ENCODE measurements at places on chromosomes 1 and 21.

- no peak for DNase-seq
Measured at GRCh38 chr21:37348664-37349063, 17.9 kb upstream of the DYRK1A start.

DNA sequence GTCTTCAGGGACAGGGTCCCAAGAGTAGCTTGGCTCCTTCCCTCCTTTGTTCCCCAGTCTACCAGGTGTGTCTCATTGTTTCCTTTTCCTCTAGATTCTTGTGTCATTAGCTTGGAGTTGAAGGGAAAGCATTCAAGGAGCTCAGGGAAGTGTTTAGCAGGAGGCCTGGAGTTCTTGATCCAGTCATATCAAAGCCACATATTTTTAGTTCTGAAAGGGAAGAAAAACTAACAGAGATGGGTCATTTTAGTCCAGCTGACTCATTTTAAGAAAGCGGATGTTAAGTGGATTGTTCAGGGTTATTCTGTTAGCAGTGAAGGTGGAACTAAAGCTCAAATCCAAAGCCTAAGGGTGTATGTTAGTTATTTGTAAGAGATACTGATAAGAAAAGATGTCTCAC is 721 bp downstream of the C1orf54 start:
- no peak for DNase-seq

DNA sequence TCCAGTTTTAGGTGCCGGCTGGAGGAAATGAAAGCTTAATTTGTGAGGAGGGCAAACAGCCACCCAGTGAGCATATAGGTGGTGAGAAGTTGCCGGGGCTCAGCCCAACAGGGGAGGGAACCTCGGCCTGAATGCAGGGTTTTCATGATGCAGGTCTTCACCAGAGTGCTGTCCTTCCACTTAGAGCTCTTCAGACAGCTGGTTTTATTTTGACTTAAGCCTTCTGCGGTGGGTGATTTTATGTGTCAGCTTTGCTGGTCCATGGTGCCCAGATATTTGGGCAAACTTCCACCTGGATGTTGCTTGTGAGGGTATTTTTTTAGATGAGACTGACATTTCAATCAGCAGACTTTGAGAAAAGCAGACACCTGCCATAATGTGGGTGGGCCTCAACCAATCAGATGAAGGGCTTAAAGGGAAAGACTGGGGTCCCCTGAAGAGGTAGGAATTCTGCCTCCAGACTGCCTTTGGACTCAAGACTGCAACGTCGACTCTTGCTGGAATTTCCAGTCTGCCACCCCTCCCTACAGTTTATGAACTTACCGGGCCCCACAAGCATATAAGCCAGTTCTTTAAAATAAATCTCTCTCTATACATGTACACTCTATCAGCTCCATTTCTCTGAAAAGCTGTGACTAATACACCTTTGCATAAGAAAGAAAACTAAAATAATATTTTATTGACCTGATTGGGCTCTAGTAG is 72.8 kb downstream of the RHOU start:
- no peak for DNase-seq

- DNase-seq, result no peak
Measured at GRCh38 chr1:182978151-182978853, 25.3 kb upstream of the SHCBP1L start.

DNA sequence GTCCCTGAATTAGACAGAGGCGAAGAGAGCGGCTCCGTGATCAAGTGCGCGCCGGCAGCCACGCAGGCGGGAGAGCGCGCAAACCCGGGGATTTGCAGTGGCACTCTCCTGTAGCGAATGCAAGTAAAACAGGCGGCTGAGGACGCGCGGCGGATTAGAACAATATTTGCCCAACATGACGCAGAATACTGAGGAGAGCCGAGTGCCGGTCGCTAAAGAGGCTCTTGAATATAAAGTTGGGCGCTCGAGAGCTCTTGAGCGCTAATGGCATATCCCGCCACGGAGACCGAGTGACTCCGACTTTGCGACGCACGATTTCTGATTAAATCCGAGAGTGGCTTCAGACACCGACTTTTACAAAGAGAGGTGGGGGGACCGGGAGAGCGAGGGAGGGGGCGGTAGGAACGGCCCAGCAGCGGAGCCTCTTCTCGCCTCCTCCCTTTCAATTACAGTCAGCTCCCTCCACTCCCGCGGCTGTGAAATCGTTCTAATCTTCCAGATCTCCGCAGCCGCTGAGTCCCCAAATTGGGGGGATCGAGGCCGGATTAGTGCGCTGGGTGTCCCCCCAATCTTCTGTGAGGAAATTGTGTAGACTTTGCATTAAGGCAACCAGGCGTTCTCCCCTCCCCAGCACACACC is 2.3 kb downstream of the PAX7 start:
- no peak for DNase-seq
